ENCODE measurements at places on chromosomes 16 and 17. TPM values are rescaled to one million over a fixed set of nuclear protein-coding genes. Genes with fewer than 3 reads are reported as not detected.

Gene CPSF4L
- polyA plus RNA-seq: not detected

Gene TAC4
- 2.0 TPM for polyA plus RNA-seq

Gene CLEC18A
- polyA plus RNA-seq: 0.33 TPM

GRCh38 chr17:79561486-79562133 is 49.2 kb downstream of the RBFOX3 start:
- no peak for DNase-seq

- peak; percentile 97 for DNase-seq
These were observed at the start of gene C1QBP for GRCh38 chr17:5438716-5439445. Gene C1QBP (minus strand): TSS chr17:5439155. CDS start chr17:5439073, 82 bp downstream.

GRCh38 chr17:49067163-49067562 is 65.4 kb upstream of the B4GALNT2 start:
- DNase-seq: no peak
